ENCODE measurements at places on chromosomes 6 and 20. TPM values are rescaled to one million over a fixed set of nuclear protein-coding genes. Genes with fewer than 3 reads are reported as not detected.
A peak's percentile ranks its signal among the peaks of the same experiment; 100 is the strongest.

OR2B6 gene
- not detected for total RNA-seq

SLC22A2 gene
- not detected for total RNA-seq

COL9A3 gene
- 10.5 TPM for total RNA-seq

BMP2 gene
- 7.3 TPM for total RNA-seq

HLA-F gene
- 0.56 TPM for total RNA-seq

WFDC10B gene
- total RNA-seq = not detected

LY6G6D gene
- total RNA-seq = 0.90 TPM

CLPSL2 gene
- total RNA-seq = not detected

TNFRSF21 gene
- total RNA-seq = 23.2 TPM

EYS gene
- total RNA-seq = 0.03 TPM

GRCh38 chr6:155377061-155377460 lies 62.8 kb upstream of the TFB1M start:
- no peak for DNase-seq
- H3K4me3 ChIP-seq = no peak overlapping the region

- H3K27ac ChIP-seq = no peak overlapping the region
- H3K4me3 ChIP-seq = no peak overlapping the region
- no peaks in the 10 kb centered on the region for H3K27me3 ChIP-seq
Measured at GRCh38 chr6:30778001-30778635, 33.8 kb upstream of the IER3 start.

DNA sequence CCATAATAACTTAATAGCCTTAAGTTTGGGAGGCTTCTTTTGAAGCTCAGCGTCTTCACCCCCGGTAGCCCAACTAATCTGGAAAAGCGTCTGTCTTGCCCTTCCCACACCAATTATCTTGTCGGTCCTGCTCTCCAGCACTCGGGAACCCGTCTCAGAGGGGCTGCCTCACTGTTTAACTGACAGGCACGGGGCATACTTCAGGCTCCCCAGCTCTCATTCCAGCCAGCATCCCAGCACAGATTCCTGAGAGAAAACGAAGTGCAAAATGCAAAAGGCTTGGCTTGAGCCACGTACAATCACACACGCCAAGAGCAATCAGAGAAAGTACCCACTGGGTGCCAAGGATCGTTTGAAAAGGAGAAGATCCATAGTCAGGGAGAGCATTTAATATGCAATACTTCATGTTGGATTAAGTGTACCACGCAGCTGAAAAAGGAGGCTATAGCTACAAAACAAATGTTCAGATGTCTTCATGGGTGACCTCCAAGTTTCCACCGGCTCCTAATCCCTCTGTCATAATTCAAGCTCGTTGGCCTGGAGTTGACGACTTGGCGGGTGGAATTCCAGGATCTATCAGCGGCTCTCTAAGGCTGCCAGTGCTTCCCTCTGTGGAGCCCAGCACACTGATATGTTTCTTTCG lies 53.7 kb upstream of the STX16 start:
- H3K27ac ChIP-seq = no peak overlapping the region
- no peaks in the 10 kb centered on the region for H3K36me3 ChIP-seq
- H3K4me3 ChIP-seq = no peak overlapping the region
- no peaks in the 10 kb centered on the region for H3K27me3 ChIP-seq
- H3K4me1 ChIP-seq = peaks cover 26% of the 10 kb centered on the region
- DNase-seq = peak; percentile 67

DNA sequence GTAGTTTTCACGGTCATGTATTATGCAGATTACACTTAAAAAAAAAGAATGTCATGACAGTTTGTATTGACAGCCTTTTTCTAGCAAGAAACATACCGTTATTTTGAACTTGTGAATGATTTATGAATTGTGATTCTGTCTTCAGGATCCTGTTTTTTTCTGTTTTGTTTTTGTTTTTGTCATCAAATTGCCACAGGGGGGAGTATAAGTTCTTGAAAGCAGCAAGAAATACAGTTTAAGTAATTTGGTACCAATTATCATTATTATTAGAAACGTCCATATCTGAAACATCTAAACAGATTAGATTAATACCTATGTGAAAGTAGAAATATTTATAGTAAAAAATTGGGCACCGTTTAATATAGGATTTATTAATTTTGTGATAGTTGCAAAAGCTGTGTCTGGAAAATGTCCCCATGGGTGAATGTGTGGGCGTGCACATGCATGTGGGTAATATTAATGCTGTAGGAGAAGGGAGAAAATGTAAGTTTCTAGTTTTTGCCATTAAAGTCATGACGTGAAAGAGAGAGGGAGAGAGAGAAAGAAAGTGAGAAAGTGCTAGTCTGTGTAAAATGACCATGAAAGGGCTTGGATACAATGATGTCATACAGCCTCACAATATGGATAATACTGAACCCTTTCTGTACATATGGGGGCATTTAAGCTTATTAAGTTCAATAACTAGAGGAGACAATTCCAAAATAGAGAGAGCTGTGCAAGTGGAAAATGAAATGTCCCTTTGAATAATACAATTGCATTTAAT lies 9.4 kb upstream of the CCN2 start:
- no peak overlapping the region for H3K27ac ChIP-seq
- H3K4me3 ChIP-seq = no peak overlapping the region
- no peaks in the 10 kb centered on the region for H3K36me3 ChIP-seq
- DNase-seq = no peak

GRCh38 chr6:79435746-79436145 lies 101.5 kb downstream of the LCA5 start:
- H3K4me3 ChIP-seq = no peak overlapping the region

- DNase-seq = peak; percentile 22
- H3K4me3 ChIP-seq = no peak overlapping the region
- H3K36me3 ChIP-seq = no peaks in the 10 kb centered on the region
- no peaks in the 10 kb centered on the region for H3K4me1 ChIP-seq
- H3K27ac ChIP-seq = no peak overlapping the region
Measured at GRCh38 chr20:56171087-56172012, 77.2 kb upstream of the MC3R start.

GRCh38 chr20:21548390-21549035 lies 34.6 kb upstream of the NKX2-2 start:
- no peak overlapping the region for H3K4me3 ChIP-seq
- no peaks in the 10 kb centered on the region for H3K4me1 ChIP-seq
- H3K36me3 ChIP-seq = no peaks in the 10 kb centered on the region

DNA sequence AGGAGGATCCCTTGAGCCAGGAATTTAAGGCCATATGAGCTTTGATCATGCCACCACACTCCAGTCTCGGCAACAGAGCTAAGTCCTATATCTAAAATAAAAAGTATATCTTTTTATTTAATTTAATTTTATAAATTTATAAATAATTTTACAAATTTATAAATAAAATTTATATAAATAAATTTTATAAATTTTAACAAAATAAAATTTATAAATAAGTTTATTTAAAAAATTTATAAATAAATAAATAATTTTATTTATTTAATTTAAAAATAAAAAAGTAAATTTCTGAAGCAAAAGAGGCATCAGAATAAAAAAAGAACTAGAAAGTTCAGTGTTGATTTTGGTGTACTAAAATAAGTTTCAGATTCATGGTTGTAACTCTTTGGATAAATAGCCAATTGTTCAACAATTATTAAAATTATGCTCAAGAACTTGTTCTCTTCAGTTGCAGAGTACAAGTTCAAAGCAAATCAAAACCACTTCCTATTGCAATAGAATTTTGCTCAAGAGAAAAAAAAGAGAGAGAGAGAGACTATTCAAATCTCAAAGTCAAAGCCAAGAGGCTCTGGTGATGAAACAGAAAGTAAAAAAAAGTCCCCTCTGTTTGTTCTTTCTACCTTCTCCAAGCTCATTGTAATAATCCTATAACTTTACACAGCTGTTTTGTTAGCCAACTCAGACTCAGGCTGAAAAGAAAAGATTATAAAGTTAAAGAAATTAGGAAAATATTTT lies 547.5 kb upstream of the ADGRB3 start:
- H3K4me1 ChIP-seq = no peaks in the 10 kb centered on the region
- no peak overlapping the region for H3K4me3 ChIP-seq
- no peak for DNase-seq
- no peaks in the 10 kb centered on the region for H3K27me3 ChIP-seq

DNA sequence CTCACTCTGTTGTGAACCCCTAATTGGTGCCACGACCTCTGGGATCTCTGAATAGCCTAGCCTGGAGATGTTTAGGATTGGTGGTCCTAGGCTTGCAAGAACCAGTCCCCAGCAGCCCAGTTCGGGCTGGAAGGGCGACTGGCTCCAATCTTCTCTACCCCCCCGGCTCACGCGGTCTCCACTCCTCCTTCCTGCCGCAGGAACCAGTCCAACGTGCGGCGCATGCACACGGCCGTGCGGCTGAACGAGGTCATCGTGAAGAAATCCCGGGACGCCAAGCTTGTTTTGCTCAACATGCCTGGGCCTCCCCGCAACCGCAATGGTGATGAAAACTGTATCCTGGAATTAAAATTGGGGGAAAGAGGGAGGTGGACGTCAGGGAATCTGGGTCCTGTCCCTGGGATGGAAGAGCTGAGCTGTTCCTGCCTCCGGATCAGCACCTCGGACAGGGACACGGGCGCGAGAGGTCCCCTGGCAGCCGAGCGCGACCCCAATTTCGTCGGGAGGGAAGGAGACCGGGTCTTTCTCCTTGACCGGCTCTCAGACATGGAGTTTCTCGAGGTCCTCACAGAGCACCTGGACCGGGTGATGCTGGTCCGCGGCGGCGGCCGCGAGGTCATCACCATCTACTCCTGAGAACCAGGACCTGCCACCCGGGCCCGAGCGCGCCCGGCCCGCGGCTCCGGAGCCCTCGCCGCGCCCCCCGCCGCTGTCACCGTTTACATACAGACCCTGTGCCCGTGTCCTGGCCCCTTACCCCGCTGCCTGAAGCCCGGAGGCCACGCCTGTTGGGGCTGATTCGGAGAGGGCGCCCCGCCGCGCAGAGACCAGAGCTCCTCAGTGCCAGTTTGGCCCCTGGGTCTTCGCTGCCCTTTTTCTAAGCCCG lies 28.2 kb downstream of the SLC12A5 start:
- H3K4me1 ChIP-seq = peaks cover 13% of the 10 kb centered on the region
- H3K27me3 ChIP-seq = peaks cover 86% of the 10 kb centered on the region
- H3K27ac ChIP-seq = no peak overlapping the region
- peak overlapping the region; percentile 42 for H3K4me3 ChIP-seq
- no peaks in the 10 kb centered on the region for H3K36me3 ChIP-seq

DNA sequence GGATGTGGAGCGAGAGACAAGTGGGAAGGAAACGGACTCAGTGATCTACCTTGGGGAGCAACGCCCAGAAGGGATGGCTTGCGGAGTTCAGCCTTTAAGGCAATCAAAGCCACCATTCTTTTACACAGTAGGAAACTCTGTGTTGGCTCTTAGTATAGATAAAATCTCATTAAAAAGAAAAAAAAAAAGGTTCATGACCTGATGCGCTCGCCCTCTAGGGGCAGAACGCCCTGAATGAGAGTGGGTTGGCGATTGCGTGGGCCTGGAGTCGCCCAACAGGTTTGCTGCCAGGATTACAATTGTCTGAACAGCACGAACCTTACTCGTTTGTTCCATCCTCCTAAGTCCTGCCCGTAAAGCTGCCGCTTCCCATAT lies 1.2 kb downstream of the TPD52L1 start:
- no peaks in the 10 kb centered on the region for H3K36me3 ChIP-seq
- H3K27ac ChIP-seq = no peak overlapping the region
- peak overlapping the region; percentile 62 for H3K4me3 ChIP-seq

DNA sequence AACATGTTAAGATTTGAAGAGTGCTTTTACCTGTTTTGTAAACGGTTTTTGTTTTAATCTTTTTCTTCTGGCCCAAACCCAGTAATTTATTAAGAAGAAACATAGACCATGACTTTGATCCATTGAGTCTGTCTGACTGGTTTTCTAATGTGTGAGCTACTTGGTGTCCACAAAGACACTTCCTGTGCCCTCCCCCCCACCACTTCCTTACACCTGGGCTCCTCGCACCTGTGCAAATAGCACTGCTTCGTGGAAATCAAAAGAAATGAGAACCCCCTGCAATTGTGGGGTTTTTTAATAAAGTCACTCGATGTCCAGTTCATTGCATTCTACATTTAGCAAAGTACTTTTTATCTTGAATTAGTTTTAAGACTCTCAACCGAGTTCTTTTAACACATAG lies 65.5 kb downstream of the SMOC2 start:
- no peaks in the 10 kb centered on the region for H3K36me3 ChIP-seq
- no peaks in the 10 kb centered on the region for H3K4me1 ChIP-seq
- no peak overlapping the region for H3K27ac ChIP-seq
- no peaks in the 10 kb centered on the region for H3K27me3 ChIP-seq
- no peak overlapping the region for H3K4me3 ChIP-seq

GRCh38 chr6:138517635-138518034 lies 18.3 kb upstream of the NHSL1 start:
- peak; percentile 45 for DNase-seq
- no peaks in the 10 kb centered on the region for H3K36me3 ChIP-seq
- H3K4me3 ChIP-seq = no peak overlapping the region
- H3K27me3 ChIP-seq = no peaks in the 10 kb centered on the region

- H3K36me3 ChIP-seq = no peaks in the 10 kb centered on the region
- no peaks in the 10 kb centered on the region for H3K4me1 ChIP-seq
- no peak overlapping the region for H3K4me3 ChIP-seq
- H3K27me3 ChIP-seq = no peaks in the 10 kb centered on the region
Measured at GRCh38 chr6:119390247-119390793, 40.8 kb upstream of the MAN1A1 start.

DNA sequence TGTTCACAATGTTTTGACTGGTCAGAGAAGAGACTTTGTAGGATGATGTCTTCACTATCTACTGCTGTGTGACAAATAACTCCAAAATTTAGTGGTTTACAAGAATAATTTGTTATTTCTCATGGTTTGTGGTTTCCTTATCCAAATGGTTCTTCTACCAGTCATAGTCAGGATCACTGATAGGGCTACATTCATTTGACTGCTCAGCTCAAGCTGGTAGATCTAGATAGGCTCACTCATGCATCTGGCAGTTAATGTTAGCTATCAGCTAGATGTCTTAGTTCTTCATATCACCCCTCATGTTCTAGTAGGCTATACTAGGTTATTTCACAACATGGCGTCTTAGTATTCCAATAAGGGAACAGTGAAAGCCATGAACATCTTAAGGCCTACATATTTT lies 131.0 kb downstream of the ID4 start:
- H3K27ac ChIP-seq = no peak overlapping the region
- no peaks in the 10 kb centered on the region for H3K36me3 ChIP-seq
- no peak overlapping the region for H3K4me3 ChIP-seq

DNA sequence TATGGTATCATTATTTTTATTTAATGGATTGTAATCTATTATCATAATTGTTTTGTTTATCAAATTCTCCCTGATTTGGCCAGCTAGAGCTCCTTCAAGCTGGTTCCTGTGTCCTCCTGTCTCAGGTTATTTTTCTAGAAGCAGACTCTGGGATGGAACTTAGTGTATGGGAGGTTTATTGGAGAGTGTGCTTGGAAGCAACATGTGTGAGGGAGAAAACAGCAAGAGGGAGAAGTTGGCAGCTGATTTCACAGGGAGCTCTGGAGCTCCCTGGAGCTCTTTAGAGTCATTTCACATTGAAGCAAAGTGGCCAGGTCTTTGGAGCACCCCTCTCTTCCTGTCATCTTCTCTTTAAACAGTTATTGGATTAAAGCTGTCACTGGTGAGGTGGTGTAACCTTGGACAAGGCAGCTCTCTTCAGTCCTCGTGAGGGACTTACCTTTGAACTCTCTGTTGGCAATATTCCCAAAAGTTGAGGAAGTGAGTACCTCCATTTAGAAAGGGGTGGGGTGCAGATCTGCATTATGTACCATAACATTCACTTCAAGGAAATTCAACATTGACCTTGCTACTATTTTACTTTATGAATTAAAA lies 103.6 kb downstream of the PHF3 start:
- H3K27me3 ChIP-seq = no peaks in the 10 kb centered on the region
- no peaks in the 10 kb centered on the region for H3K36me3 ChIP-seq
- no peak for DNase-seq
- no peak overlapping the region for H3K27ac ChIP-seq

- H3K36me3 ChIP-seq = no peaks in the 10 kb centered on the region
- DNase-seq = no peak
- H3K27ac ChIP-seq = no peak overlapping the region
- H3K27me3 ChIP-seq = no peaks in the 10 kb centered on the region
- H3K4me3 ChIP-seq = no peak overlapping the region
- H3K4me1 ChIP-seq = peaks cover 3% of the 10 kb centered on the region
Measured at GRCh38 chr6:89013438-89013837, 50.0 kb upstream of the RNGTT start.

Data from neural progenitor cell (in vitro differentiated cells).